ENCODE measurements at places on chromosomes 16 and 17. TPM values are rescaled to one million over a fixed set of nuclear protein-coding genes. Genes with fewer than 3 reads are reported as not detected.
A peak's percentile ranks its signal among the peaks of the same experiment; 100 is the strongest.

DNA sequence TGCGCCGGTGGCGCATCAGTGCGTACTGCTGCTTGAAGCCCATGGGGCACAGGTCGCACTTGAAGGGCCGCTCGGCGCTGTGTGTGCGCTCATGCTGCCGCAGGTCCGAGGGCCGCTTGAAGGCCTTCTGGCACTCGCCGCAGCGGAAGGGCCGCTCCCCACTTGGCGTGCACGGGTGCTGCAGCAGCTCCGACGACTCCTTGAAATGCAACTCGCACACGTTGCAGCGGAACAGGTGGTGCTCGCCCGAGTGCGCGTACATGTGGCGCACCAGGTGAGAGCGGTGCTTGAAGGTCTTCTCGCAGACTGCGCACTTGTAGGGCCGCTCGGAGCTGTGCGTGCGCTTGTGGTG lies 3.3 kb downstream of the ZNF319 start:
- peaks cover 7% of the 10 kb centered on the region for H3K4me1 ChIP-seq
- no peaks in the 10 kb centered on the region for H3K36me3 ChIP-seq
- DNase-seq, result no peak
- H3K27me3 ChIP-seq, result no peaks in the 10 kb centered on the region

DNA sequence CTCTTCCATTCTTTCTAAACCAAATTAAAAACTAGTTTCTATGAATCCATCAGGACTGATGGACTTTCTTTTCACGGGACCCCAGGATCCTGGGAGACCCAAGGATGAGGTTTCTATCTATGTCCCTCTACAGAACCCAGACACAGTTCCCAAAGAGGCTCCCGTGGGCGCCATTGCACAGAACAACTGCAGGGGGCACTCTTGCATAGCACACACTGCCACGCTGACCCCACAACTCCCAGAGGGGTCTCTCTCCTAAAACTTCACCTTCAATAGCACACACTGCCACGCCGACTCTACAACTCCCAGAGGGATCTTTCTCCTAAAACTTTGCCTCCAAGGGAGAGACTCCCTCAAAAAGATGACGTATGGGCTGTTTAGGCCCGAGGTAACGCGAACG lies 9.0 kb downstream of the ABR start:
- no peak overlapping the region for H3K4me3 ChIP-seq
- no peaks in the 10 kb centered on the region for H3K4me1 ChIP-seq
- DNase-seq, result no peak
- peaks cover 25% of the 10 kb centered on the region for H3K27me3 ChIP-seq
- H3K27ac ChIP-seq, result no peak overlapping the region

DNA sequence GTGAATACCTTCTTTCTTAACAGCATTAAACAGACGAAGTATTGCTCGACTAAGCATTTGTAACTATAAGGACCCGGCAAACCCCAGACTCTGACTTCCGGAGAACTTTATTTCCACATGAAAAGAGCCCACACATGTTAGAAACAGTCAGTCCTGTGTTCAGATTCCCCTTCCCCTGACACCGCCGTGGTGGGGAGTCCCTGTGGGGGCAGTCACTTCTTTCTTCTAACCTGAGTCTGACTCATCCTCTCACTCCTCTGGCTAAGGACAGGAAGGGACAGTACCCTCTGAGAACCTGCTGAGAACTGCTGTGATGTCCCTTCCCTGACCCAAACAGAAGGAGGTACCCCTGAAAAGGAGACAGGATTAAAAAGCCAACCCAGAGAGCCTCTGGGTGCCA lies 165.1 kb downstream of the XYLT1 start:
- no peaks in the 10 kb centered on the region for H3K27me3 ChIP-seq
- peaks cover 26% of the 10 kb centered on the region for H3K4me1 ChIP-seq

PPM1D gene
- 7.0 TPM for total RNA-seq

DNA sequence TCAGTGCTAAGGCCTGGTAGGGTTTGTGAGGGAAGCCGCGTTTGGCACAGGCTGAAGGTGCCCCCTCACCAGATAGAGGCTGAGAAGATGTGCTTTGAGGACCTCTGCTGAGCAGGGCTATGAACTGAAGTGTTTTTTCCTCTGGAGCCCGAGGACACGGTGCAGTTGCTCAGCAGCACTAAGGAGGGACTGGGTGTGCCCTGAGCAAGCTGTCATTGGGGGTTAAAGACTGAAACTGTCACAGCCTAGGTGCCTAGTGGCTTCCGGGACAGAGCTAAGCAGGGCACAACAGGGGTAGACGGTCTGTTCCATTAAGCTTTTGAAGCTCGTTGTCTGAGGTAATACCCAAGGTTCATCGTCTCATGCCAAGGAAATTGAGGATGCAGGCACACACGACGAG lies 24.8 kb upstream of the ASGR2 start:
- H3K4me1 ChIP-seq, result no peaks in the 10 kb centered on the region
- H3K27me3 ChIP-seq, result peaks cover 3% of the 10 kb centered on the region
- no peak for DNase-seq
- no peak overlapping the region for H3K27ac ChIP-seq

- DNase-seq, result no peak
- H3K27me3 ChIP-seq, result no peaks in the 10 kb centered on the region
- H3K4me3 ChIP-seq, result no peak overlapping the region
- no peak overlapping the region for H3K27ac ChIP-seq
- peaks cover 55% of the 10 kb centered on the region for H3K36me3 ChIP-seq
- peaks cover 10% of the 10 kb centered on the region for H3K4me1 ChIP-seq
Observed at GRCh38 chr17:1431631-1432104, 24.4 kb downstream of the CRK start.

DNA sequence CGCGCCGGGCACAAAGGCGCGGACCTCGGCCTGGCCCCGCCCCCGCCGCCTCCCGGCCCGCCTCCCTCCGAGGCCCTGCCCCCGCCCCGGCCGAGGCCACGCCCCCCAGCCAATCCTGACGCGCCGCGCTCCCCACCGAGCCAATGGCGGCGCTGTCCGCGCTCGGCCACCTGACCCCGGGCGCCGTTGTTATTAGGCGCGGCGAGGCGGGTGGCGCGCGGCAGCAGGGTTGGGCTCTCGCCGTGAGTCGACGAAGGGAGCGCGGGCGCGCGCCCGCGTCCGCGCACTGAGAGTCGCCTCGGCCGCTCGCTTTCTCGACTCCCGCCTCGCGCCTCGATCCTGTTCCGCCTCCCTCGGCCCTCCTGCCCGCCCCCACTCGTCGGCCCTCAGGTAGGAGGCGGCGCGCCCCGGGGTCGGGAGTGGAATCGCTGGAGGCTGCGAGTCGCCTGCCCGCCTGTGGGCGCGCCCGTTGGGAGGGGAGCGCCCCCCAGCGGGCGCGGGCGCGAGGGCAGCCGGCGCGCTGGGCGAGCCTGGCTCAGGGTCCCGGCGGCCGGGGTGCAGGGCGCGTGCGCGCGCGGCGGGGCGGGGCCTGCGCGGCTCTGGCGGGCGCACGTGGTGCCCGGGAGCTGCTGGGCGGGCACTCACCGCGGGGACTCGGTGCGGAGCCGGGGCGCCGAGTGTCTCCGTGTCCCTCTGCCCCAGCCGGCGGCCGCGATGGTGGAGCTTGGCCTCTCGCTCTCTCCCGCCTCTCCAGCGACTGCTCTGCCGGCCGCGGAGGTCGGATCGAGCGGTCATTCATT lies 405 bp upstream of the CBLN1 start:
- H3K27ac ChIP-seq, result no peak overlapping the region
- peaks cover 26% of the 10 kb centered on the region for H3K4me1 ChIP-seq
- peaks cover 42% of the 10 kb centered on the region for H3K27me3 ChIP-seq
- H3K36me3 ChIP-seq, result no peaks in the 10 kb centered on the region
- peak overlapping the region; percentile 67 for H3K4me3 ChIP-seq
- DNase-seq, result peak; percentile 81

DNA sequence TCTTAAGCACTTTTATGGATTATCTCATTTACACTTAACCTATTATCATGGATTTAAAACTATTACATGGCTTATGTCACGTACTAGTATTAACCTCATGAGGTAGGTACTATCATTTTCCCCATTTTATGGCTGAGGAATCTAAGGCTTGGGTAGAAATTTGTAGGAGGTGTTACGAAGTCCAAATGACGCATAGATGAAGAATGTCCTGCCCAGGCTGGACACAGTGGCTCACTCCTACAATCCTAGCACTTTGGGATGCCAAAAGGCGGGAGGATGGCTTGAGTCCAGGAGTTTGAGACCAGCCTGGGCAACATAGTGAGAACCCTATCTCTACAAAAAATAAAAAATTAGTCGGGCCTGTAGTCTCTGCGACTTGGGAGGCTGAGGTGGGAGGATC lies 4.8 kb upstream of the C1QL1 start:
- no peaks in the 10 kb centered on the region for H3K36me3 ChIP-seq
- H3K4me3 ChIP-seq, result no peak overlapping the region
- H3K27me3 ChIP-seq, result peaks cover 14% of the 10 kb centered on the region

DNA sequence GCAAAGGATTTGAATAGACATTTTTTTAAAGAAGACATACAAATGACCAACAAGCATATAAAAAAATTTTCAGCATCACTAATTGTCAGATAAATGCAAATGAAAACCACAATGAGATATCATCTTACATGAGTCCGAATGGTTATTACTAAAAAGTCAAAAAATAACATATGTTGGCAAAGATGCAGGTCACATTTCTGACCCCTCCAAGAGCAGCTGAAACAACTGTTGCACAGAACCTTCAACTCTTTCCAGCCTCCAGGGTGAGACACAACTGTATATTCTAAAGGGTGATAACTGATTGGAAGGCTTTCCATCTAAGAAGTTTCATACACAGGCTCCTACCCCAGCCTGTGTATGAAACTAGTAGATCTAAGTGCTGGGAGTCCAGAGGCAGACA lies 51.9 kb downstream of the SLFN5 start:
- H3K36me3 ChIP-seq, result no peaks in the 10 kb centered on the region
- H3K27me3 ChIP-seq, result peaks cover 3% of the 10 kb centered on the region
- H3K4me1 ChIP-seq, result no peaks in the 10 kb centered on the region
- H3K4me3 ChIP-seq, result no peak overlapping the region
- DNase-seq, result no peak

GRCh38 chr16:56281249-56281805 lies 90.0 kb downstream of the GNAO1 start:
- DNase-seq, result no peak
- H3K4me1 ChIP-seq, result no peaks in the 10 kb centered on the region
- H3K36me3 ChIP-seq, result no peaks in the 10 kb centered on the region

- H3K4me3 ChIP-seq, result no peak overlapping the region
- H3K4me1 ChIP-seq, result no peaks in the 10 kb centered on the region
- DNase-seq, result no peak
- H3K36me3 ChIP-seq, result no peaks in the 10 kb centered on the region
Observed at GRCh38 chr16:11430601-11431317, 85.5 kb downstream of the RMI2 start.

- H3K36me3 ChIP-seq, result no peaks in the 10 kb centered on the region
- no peak overlapping the region for H3K27ac ChIP-seq
- H3K4me1 ChIP-seq, result no peaks in the 10 kb centered on the region
- H3K27me3 ChIP-seq, result peaks cover 24% of the 10 kb centered on the region
Observed at GRCh38 chr17:74008196-74008595, 195.3 kb upstream of the RPL38 start.

DNA sequence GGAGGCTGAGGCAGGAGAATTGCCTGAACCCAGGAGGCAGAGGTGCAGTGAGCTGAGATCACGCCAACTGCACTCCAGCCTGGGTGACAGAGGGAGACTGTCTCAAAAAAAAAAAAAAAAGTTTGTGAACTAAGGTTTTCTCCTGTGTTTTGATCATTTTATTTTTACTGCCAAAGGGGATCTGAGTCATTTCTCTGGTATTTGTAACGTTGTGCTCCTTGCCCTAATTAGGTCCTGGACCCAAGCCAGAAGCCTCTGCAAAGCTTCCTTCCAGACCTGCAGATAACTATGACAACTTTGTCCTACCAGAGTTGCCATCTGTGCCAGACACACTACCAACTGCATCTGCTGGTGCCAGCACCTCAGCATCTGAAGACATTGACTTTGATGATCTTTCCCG lies 32.1 kb downstream of the IST1 start:
- H3K36me3 ChIP-seq, result peaks cover 81% of the 10 kb centered on the region
- peak; percentile 53 for DNase-seq
- peak overlapping the region; percentile 76 for H3K27ac ChIP-seq

GRCh38 chr16:56258508-56259424 lies 67.5 kb downstream of the GNAO1 start:
- DNase-seq, result no peak
- no peaks in the 10 kb centered on the region for H3K27me3 ChIP-seq
- H3K36me3 ChIP-seq, result no peaks in the 10 kb centered on the region
- no peak overlapping the region for H3K4me3 ChIP-seq
- H3K4me1 ChIP-seq, result no peaks in the 10 kb centered on the region

DNA sequence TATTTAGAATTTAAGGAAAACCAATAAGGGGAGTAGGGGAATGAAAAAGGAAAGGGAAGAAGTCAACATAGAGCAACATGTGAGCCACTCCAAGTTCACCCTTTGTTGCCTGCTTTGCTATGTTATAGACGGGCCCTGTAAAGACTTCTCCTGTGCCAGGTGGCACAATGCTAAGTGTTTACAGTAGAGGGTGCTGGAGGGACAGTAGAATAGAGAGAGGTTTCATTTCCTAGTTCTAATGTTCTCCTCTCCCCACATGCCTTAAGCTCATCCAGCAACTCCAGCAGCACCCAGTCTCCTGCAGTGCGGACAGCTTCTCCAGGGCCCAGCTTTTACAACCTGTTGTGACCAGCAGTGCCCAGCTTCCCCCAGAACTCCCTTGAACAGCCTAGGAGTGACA lies 468.0 kb downstream of the HS3ST3B1 start:
- no peak for DNase-seq
- no peaks in the 10 kb centered on the region for H3K27me3 ChIP-seq
- H3K36me3 ChIP-seq, result no peaks in the 10 kb centered on the region
- H3K27ac ChIP-seq, result no peak overlapping the region

DNA sequence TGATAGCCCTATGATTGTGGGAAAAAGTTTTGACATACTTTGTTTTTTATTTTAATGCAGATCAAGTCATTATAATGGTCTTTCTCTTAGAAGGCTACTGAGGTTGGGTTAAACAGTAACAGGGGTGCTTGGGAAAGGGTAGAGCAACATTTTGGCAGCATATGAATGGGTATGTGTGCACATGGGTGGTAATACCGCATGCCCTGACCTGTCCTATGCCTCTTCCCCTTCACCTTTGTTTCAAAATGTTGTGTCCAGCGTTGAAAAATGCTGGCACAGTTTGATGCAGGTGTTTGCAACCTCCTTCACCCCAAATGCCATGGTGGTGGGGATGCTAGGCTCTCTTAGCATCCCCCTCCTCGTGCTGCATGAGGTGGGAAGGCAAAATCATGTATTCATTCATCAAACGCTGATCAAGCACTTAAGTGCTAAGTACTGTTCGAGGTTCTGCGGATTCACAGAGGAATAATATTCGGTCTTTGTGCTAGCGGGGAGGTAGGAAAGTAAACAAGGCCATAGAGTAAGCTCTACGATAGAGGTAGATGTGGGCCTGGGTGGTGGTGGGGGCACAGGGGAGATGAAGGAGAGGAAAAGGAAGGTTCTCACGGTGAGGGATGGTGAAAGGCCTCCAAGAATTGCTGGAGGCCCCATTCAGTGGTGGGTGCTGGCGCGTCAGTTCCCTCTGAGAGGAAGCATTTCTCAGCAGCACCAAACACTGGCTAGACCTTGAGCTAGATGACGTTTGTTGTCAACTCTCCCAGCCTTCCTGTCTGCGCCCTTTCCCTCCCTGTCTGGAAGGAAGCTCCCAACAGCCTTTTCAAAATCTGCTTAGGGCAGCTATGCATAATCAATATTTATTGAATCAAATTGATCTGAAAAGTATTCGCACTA lies 13.3 kb upstream of the MARCHF10 start:
- no peaks in the 10 kb centered on the region for H3K4me1 ChIP-seq
- H3K4me3 ChIP-seq, result no peak overlapping the region
- DNase-seq, result no peak
- no peak overlapping the region for H3K27ac ChIP-seq

ANKRD40CL gene
- not detected for total RNA-seq

OSGIN1 gene
- 25.1 TPM for total RNA-seq

All from psoas muscle (tissue), 8 donors.